ENCODE measurements at places on chromosomes 7 and 10.

DNA sequence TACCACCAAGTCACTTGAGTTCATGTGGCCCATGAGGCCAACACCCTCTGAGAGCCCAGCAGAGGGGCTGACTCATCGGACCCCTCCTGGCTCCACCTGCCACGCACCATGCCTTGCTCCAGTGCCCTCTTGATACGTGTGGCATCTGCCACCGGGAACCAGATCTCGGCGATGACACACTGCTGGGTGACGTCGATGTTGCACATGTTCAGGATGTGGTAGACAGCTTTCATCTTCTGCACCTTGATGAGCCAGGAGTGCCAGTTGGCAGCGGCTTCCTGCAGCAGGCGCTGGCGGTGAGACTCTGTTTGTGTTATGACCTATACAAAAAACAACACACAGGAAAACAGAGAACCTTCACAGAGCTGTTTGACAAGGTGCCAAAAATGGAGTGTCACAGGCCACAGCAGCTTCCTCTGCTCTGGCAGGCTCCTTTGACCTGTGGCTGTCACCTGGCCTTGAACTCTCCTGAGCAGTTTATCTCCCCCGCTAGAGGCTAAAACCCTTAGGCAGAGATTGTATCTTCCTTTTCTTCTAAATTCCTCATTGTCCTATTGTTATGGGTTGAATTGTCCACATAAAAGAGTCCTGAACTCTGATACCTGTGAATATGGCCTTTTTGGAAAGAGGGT lies 45.2 kb upstream of the TMEM213 start:
- no peak for DNase-seq

DNA sequence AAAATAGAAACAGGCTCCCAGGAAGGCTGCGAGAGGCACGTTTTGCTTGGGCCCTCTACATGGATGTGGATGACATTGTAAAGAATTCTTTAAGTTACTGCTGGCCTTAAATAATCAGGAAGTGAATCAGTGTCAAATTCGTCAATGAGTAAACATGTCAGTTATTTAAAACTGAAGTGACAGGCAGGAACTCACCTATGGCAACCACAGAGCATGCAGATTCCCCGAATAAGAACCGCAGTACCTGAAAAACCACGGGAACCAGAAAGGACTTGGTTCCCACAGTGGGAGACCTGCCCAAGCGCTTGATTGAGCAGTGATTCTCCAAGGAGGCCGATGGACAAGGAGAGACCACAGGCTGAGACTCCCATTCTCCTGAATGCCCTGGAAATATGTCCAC lies 351.2 kb upstream of the AKR1E2 start:
- DNase-seq, result no peak

DNA sequence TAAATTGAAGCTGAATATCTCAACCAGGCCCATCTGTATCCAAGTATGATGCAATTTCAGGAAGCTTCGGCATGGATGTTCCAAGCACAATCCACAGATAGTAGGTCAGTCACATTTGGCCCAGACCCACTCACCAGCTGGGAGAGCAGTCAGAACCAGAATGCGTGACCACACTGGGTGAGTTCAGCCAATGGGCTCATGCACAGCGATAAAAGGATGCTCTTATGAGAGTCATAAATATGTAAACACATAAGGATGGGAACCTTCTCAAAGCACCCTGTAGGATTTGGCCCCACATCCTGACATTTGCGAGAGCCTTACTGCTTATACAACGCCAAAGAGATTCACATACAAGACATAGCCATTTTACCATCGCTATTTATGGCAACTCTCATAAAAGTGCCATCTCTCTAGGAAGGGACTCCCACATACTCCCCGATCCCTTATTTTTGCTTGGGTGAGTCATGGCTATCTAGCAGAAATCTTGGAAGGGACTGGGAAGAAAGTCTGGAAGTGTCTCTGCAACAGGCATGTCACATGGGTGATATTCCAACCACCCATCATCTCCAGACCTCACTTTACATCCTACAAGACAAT lies 3.0 kb downstream of the AFAP1L2 start:
- no peak for DNase-seq

- DNase-seq, result no peak
Measured at GRCh38 chr7:140035400-140036223, 27.1 kb downstream of the PARP12 start.

- DNase-seq, result no peak
Measured at GRCh38 chr10:111784946-111785465, 398.6 kb downstream of the GPAM start.

DNA sequence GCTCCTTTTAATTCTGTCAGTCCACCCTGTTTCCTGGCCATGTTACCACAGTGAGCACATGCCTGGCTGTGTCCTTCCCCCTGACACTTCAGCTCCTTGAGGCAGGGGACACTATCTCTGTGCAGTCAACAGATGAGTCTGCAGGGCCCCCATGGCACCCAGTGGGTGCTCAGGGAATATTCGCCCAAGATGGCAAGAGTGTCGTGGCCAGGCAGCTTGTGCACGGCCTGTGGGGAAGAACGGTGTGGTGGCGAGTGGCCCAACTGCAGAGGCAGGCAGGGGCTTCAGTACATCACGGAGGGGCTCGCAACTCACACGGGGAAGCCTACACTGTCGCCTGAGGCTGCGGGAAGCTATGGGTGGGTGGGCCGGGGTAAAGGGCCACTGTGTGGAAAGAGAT lies 91.1 kb downstream of the TRRAP start:
- no peak for DNase-seq

DNA sequence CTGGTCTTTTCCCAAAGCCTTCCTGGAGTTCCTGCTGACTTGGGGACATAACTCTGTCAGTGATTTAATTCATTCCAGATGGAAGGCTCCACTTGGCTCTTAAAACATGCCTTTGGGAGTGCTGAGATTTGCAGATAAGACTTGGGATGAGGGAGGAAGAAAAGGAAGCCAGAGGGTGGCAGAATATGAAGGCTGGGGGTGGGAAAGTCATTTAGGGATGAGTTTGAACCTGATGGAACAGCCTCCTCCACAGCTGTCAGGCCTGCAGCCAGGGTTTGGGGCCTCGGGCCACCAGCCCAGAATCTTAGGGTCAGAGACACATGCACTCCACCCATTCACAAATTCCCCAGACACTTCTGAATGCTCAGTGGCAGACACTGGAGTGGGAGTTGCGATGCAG lies 28.4 kb upstream of the EIF5AL1 start:
- no peak for DNase-seq

DNA sequence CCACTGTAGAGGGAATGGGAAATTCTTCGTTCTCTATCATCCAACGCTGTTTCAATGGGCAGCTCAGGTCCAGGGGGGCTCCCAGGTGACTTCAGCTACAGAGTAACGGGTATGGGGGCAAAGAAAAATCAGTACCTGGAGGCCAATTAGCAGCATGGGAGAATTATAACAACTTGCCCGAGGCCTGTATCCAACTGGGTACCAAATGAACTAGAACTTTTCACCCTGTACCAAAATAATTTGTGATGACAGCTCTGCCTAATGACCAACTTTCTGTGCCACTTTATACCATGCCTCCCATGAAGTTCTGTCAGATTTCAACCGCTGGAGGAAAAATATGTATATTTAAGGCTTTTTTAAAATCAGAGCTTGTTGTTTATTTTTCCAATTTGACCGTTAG lies 467.1 kb downstream of the PARD3 start:
- no peak for DNase-seq

- DNase-seq, result peak; percentile 76
Measured at GRCh38 chr7:98617051-98617959, at the start of gene NPTX2. Gene NPTX2, plus strand, starts transcription at chr7:98617285. Its CDS starts 177 bp downstream, at chr7:98617462.

- DNase-seq, result no peak
Measured at GRCh38 chr10:113735913-113736312, 15.6 kb upstream of the PLEKHS1 start.

DNA sequence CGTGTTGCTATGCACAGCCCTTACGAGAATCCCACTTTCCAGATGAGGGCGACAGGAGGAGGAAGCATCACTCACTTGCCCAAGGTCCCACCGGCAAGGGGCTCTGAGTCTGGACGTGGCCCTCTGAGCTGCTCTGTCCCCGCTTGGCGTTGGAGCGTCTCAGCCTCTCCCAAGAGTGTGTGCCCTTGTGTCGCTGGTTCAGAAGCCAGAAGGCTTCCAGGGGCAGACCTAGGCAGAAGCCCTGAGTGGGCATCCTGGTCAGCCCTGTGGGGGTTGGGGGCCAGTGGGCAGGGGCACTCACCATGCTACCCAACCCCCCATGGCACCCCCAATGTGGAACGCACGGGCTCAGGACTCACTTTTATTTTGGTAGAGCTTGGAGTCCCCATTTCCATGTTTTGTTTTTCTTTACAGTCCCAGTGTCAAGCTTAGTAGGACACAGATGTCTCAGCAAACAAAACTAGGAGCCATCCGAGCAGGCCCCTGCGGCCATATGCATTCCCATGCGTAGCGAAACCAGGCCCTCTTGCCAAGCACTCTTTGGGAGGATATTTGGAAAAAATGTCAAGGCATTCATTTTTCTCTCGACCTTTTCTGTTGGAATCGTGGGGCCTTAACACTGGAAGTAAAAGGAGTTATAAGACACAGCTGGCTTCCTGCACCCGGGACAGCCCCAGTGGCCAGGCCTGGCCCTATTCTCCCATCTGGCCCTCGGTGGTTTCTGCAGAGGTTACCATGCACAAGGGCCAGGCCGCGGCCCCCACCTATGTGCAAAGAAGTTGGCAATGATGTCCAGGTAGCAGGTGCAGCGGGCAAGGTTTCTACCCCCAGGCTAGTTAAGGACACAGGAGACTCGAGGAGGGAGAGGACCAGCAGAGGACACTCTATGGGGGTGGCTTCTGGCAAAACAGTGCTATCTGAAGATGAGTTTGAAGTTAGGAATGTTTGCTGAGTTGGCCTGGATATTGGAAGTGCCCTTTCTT lies 97.0 kb downstream of the LHPP start:
- DNase-seq, result peak; percentile 1

GRCh38 chr10:122296363-122297120 lies 25.4 kb downstream of the BTBD16 start:
- DNase-seq, result no peak

DNA sequence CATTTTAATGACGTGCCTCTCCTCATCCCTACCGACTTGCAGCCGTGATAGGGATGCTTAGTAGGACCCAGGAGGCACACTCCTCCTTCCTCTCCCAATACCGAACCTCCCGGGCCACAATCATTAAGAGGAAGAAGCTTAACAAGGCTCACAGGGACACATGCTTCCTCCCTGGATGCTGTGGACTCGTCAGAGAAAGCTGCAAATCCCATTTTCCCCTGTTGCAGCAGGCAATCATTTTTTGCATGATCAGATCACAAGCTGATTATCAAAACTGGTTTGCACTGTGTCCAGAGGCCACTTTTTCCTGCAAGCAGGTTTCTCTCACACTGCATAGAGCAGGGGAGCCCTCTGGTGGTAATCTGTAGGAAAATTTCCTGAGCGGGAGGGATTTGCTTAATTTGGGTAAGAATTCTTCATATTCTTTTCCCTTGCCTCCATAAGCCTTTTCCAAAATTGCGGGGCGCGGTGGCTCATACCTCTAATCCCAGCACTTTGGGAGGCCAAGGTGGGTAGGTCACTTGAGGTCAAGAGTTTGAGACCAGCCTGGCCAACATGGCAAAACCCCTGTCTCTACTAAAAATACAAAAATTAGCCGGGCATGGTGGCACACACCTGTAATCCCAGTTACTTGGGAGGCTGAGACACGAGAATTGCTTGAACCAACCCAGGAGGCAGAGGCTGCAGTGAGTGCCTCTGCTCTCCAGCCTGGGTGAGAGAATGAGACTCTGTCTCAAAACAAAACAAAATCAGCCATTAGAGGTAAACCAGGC lies 16.1 kb upstream of the LAMB4 start:
- peak; percentile 70 for DNase-seq

GRCh38 chr7:132977234-132977633 lies 104.7 kb downstream of the CHCHD3 start:
- no peak for DNase-seq

DNA sequence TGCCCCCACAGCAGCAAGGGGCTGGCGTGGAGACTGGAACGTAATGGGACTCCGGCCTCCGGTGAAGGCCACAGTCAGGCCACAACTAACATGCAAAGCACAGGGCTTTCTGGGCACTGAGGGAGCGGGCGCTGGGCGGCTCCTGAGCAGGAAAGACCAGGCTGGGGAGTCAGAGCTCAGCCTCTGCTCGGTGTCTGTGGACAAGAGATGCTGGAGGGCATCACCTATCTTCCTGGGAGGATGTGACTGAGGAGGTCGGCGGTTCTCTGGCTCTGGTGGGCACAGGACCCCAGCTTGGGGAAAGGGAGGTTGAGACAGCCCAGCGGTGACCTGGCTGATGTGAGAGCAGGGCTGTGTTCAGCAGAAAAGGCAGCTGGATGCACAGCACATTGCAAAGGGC lies 11.7 kb downstream of the CNPY1 start:
- no peak for DNase-seq

GRCh38 chr7:116211913-116212596 lies 1.7 kb downstream of the TES start:
- DNase-seq, result no peak

DNA sequence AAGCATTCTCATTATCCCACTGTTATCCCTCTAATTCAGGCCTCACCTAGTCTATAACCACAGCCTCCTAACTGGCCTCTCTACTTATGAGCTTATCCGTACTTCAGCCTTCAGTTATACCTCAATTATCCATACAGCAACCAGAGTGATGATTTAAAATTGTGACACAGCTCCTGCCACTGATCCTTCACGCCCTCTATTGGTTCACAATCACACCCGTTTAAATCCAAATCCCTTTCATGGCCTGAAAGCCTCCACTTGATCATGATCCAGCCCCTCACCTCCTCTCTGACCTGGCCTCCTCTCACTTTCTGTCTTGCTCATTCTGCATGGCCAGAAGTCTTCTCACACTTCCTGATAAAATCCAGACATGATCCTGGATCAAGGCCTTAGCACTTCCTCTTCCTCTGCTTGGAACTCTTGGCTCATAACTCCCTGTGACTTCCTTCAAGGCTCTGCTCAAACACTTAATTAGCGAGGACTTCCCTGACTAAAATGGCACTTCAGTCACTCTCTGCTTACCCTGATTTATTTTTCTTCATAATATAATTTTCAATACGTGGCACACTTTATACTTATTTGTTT lies 19.0 kb upstream of the TMEM26 start:
- no peak for DNase-seq

DNA sequence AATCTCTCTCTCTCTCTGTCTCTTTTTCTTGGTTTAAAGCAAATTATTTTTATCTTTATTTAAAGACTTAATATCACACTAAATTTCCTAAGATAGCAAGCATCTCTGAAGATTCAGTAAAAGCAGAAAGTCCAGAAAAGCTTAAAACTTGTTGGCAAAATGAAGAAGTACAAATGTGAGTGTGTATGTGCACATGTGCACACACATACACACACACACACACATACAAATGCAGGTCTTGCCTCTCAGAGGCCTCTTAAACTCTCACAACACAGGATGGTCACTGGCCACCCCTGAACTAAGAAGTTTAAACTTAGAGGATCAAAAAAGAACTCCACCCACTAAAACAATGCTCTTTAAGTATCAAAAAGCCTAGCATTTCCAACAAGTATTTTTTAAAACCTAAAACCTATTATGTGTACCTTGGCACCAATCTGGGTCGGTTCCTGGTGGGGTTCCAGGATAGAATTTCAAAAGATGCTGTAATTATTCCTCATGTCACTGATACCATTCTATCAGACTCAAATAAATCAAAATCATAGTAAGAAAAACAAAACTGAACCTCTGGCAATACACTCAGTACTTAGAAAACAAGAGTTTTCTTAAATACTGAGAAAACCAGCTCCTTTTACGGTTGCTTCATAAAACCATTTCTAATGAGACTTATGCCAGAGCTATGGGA lies 55.0 kb downstream of the SORBS1 start:
- DNase-seq, result no peak
